ENCODE measurements at places on chromosomes 4 and X. TPM values are rescaled to one million over a fixed set of nuclear protein-coding genes. Genes with fewer than 3 reads are reported as not detected.

The DCAF12L1 gene
- 0.50 TPM for polyA plus RNA-seq

The FAAH2 gene
- polyA plus RNA-seq, result 8.0 TPM

DNA sequence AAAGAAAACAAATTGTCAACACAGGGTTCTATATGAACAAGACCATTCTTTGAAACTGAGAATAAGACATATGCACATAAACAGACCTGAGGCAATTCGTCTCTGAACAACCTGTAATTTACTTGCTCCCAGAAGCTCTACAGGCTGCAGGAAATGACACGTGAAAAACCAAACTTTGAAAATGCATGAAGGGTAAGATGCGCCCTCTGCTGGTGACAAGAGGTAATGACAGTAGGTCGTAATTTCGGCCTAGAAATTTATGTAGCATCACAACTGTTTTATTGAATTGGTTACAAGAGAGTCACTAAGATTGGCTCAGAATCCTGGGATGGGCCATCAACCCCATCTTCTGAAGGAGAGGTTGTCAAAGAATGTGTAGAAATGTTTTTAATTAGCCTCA, 276.5 kb downstream of the PPP4R3C start:
- no peak for DNase-seq

DNA sequence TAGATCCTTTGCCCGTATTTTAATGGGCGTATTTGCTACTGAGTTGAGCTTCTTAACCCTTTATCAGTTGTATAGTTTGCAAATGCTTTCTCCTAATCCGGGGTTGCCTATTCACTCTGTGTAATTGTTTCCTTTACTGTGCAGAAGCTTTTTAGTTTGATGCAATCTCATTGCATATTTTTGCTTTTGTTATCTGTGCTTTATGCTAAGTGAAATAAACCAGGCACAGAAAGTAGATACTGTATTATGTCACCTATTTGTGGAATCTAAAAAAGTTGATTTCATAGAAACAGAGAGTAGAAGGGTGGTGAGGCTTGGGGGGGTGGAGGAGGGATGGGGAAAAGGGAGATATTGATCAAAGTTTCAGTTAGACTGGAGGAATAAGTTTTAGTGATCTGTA, 17.7 kb downstream of the OGT start:
- no peak for DNase-seq

The BBS12 gene
- polyA plus RNA-seq, result 6.5 TPM

- no peak for DNase-seq
Observed at GRCh38 chr4:145552181-145552822, 66.9 kb upstream of the MMAA start.

The FHL1 gene
- polyA plus RNA-seq, result 297 TPM

- no peak for DNase-seq
Observed at GRCh38 chr4:132827522-132827921, 321.6 kb upstream of the PCDH10 start.

GRCh38 chr4:41665636-41666207, 82.8 kb downstream of the PHOX2B start:
- peak; percentile 42 for DNase-seq

DNA sequence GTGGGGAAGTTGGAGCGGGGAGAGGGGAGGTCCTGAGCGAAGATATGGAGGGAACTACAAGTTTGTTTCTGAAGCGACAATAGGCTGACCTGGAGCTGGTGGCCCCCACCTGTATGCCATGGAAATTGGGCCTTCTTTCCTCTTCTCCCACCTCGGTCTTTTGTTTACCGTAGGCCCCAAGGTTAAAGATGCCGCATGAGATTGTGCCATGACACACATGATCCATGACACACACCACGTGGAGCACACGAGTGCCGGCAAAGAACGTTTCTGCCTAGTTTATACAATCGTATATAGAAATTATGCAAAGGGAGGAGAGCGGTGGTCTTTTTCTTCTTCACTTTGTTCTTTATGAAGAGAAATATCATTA, 408 bp downstream of the TMEM33 start:
- DNase-seq, result no peak

GRCh38 chr4:56181140-56181953, 205.9 kb downstream of the AASDH start:
- DNase-seq, result no peak

GRCh38 chr4:5839751-5840674, 52.9 kb downstream of the CRMP1 start:
- peak; percentile 63 for DNase-seq

DNA sequence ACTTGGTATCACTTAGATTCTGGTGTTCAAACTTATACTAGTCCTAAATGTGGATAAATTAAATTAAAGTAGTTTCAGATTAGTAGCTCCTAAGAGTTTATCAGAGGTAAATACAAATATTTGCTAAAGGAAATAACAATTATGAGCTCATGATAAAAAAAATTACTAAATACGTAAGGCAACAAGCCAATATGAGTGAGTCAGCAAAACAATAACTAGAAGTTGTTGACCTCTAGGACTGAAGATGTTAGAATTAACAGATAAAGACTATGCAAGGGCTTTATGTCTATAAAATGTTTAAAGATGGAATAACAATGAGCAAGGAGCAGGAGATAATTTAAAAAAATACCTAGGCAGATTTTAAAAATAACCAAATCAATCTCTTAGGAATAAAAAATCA, 195.8 kb downstream of the CLCN4 start:
- DNase-seq, result no peak

DNA sequence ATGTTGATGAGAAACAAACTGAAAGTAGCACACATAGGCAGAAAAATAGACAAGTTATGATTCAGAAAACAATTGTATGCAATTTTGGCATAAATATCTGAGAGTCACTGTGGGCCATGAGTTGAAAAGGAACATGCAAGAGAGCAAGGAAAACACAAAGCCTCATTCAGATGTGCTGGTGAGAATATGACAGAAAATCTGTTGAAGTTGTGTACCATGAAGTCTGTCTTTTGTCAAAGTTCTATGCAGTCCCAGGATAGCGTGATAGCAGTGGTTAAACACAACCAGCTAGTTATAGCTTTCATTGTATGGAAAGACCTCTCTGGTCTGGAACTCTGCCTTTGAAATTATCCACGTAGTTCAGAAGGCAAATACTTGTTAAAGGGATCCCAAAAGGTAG, 53.0 kb downstream of the TMEM154 start:
- no peak for DNase-seq

DNA sequence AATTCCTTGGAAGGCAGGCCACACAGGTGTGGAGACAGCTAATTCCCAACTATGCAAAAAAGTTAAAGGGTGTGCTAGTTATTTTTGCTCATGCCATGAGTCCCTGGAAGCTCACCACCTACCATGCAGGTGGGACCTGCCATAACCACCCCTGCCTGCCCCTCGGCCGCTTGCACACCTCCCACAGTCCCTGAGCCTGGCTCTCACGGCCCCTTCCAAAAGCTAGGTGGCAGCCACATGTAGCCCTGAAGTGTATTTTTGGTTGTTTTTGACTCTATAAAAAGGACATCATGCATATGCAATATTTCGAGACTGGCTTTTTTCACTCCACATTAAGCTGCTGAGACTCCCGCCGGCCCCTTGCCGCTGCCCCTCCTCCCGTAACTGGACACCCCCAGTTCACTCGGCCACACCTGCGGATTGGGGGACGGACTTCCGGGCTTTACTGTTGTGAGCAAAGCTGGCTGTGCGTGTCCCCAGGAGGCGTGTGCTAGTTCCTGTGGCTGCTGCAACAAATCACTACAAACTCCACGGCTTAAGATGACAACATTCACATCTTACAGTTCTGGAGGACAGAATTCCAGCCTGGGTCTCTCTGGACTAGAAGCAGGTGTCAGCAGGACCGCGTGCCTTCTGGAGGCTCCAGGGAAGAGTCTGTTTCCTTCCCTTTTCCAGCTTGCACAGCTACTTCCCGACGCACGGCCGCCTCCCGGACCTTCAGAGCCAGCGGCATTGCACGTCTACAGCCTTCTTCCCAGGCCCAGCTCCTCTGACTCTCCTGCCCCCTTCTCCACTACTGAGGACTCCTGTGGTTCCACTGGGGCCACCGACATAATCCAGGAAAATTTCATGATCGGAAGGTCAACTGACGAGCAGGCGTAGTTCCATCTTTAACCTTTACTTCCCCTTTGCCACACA, 24.8 kb downstream of the ZFYVE28 start:
- DNase-seq, result no peak

- DNase-seq, result no peak
Observed at GRCh38 chr4:158782551-158783360, 13.9 kb downstream of the FNIP2 start.

The C4orf54 gene
- polyA plus RNA-seq, result 0.01 TPM

The XPNPEP2 gene
- 8.3 TPM for polyA plus RNA-seq

The PTTG2 gene
- not detected for polyA plus RNA-seq

DNA sequence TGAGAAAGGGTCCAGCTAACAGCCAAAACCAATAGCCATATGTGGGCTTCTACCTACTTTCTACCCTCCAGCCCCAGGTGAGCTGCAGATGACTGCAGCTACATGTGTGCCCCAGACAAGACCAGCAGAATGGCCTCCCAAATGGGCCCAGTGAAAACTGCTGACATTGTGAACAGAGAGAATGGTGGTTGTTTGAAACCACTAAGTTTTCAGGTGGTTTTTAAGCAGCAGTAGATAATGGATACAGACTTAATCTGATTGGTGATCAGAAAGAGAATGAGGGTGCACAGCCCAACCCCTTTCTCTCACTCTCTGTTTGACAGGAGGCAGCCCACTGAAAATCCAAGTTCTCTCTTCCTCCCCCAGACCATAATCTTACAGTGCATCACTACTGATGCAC, 42.5 kb upstream of the BBS12 start:
- DNase-seq, result no peak

- no peak for DNase-seq
Observed at GRCh38 chr4:37816006-37816405, 10.5 kb upstream of the PGM2 start.

The MAGEA12 gene
- polyA plus RNA-seq, result not detected

The LAS1L gene
- 46.1 TPM for polyA plus RNA-seq

DNA sequence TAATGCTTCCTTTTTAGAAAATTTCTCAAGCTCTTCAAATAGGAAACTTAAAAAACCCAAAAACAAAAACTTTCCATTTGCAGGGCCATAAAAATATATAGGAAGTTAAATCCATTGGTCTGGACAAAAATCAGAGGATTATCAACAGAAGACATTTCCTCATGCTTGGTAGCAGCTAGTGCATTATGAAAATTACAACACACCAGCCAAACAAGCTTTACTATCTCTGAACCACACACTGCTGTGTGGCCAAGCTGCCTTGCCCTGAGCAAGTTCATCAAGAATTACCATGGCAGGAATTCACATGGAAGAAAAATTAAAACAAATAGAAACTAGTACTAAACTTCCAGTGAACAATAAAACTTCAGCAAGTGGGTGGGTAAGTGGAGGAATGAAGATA, 3.6 kb downstream of the USP46 start:
- DNase-seq, result no peak

GRCh38 chr4:6724421-6725111, 8.6 kb downstream of the BLOC1S4 start:
- DNase-seq, result no peak

GRCh38 chr4:2247128-2248043, 5.5 kb upstream of the HAUS3 start:
- DNase-seq, result no peak

DNA sequence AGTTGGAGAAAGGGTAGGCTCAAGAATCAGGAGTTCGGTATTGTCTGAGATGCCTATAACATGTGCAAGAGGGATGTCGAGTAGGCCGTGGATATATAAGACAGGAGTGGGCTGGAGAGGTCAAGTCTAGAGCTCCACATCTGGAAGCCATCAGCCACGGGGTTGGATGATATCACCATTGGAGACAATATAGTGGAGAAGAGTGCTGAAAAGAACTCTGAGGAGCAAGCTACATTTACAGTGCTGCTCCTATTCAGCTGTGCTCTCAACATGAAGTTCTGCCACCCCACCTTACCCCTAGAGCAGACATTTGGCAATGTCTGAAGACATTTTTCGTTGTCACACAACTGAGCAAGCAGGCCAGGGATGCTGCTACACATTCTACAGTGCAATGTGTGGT, 20.9 kb upstream of the PLAC1 start:
- no peak for DNase-seq

DNA sequence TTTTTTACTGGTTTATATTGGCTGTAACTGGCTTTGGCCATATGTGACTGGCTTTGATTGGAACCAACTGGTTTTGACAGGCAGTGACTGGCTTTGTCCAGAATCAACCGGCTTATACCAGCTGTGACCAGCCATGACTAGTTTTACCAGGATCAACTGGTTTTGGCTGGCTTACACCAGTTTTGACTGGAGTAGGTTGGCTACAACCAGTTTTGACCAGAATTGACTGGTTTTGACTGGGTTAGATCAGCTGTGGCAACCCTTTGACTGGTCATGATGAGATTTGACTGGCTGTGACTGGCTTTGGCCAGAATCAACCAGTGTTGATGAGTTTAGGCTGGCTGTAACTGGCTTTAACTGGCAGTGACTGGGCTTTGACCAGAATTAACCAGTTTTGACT, 169.2 kb upstream of the AMOT start:
- DNase-seq, result no peak

DNA sequence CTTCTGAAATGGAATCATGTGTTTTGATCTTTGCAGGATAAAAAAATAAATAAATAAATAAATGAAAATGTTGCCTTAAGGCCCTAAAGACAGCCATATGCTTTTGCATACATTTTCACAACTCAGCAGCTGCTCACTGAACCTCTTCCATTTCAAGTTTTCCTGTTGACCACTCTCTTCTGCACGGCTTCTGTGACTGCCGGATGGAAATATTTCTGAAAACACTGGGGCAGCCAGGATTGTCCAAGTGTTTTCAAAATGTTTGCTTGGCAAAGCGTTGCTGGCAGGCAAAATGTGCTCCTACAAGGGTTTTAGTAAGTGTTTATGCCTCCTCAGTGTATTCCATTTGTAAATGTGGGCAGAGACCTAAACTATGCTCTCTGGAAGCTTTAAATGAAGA, 208.1 kb upstream of the IL1RAPL1 start:
- DNase-seq, result no peak

- DNase-seq, result no peak
Observed at GRCh38 chr4:25760518-25761157, 102.2 kb downstream of the SEL1L3 start.

The BMX gene
- polyA plus RNA-seq, result 1.8 TPM

DNA sequence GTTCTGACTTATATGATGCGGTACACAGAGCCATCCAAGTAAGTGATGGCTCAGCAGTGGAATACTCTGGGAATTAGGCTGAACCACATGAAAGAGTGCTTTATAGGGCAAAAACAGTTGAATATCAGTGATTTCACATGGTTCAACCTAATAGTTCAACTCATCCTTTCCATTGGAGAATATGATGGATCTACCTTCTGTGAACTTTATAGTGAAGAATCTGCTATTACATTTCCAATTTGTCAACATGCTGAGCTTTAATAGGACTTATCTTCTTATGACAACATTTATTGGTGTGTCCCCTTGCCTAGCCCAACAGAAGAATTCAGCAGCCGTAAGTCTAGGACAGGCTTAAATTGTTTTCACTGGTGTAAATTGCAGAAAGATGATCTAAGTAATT, 15.4 kb upstream of the AFP start:
- DNase-seq, result no peak

All from right lung (tissue), 10 donors.